ENCODE measurements at places on chromosomes 2 and 18.

DNA sequence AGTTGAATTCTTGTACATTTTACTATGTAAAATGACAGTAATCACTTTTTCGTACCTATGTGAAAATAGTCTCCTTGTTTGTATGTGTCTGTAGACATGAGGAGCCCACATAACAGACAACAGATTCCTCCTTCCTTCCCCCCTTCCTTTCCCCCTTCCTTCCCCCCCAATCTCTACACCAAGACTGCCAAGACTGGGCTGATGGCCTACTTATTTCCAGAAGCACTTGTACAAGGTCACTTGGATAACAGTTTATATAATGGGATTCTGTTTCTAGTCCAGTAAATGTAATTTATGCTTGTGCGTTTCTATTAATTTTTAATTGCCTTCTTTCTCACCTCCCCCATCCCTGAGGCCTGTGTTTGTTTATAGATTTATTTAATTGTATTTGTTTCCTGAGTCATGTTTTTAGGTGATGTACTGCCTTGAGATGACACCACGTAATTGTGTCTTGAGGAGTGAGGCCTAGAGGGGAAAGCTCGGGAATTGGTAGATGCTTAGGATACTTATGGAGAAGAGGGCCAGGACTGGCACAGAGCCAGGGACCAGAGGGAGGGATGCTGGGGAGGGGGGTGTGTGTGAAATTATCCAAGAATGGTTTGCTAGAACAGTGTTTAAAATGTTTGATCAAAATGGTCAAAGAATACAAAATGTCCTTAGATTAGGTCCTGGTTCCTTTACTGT is 12.3 kb downstream of the B3GNT2 start:
- no peak for DNase-seq

DNA sequence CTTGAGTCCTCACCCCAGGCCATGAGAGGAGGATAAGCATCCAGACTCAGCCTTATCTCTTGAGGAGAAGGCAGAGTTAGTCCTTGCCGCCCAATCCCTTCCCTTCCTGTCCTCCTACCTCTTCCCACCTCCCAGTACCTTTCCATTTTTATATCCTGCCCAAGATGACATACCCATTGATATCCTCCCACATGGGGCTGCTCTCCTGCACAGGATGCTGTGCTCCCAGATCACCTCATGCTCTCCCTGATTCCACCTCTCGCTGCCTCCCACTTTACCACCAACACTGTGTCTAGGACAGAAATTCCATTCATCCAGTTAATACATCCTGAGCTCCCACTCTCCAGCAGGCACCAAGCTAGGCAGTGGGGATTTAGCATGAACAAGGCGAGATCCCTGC is 182.4 kb downstream of the GFPT1 start:
- no peak for DNase-seq

DNA sequence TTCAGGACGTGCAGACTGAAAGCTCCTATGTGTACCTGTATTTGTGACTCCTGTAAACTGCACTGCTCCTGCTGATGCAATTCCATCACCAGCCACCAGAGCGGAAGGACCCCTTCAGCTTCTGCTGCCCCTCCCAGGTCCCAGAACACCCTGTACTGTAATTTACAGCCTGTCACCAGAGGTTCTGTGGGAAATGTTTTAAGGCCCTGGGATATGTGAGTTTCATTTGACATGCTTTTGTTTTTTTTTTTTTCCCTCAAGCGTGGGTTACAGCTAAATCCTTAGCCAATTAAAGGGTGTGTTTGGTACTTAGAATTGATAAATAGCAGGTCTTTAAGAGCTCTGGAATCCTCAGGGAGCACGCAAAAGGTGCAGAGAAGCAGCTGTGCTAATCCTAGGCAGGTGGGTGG is 79.4 kb downstream of the KCTD1 start:
- DNase-seq = no peak

GRCh38 chr2:39385172-39385571 is 51.9 kb downstream of the MAP4K3 start:
- no peak for DNase-seq

- no peak for DNase-seq
Observed at GRCh38 chr2:235607546-235608199, 113.8 kb downstream of the AGAP1 start.

DNA sequence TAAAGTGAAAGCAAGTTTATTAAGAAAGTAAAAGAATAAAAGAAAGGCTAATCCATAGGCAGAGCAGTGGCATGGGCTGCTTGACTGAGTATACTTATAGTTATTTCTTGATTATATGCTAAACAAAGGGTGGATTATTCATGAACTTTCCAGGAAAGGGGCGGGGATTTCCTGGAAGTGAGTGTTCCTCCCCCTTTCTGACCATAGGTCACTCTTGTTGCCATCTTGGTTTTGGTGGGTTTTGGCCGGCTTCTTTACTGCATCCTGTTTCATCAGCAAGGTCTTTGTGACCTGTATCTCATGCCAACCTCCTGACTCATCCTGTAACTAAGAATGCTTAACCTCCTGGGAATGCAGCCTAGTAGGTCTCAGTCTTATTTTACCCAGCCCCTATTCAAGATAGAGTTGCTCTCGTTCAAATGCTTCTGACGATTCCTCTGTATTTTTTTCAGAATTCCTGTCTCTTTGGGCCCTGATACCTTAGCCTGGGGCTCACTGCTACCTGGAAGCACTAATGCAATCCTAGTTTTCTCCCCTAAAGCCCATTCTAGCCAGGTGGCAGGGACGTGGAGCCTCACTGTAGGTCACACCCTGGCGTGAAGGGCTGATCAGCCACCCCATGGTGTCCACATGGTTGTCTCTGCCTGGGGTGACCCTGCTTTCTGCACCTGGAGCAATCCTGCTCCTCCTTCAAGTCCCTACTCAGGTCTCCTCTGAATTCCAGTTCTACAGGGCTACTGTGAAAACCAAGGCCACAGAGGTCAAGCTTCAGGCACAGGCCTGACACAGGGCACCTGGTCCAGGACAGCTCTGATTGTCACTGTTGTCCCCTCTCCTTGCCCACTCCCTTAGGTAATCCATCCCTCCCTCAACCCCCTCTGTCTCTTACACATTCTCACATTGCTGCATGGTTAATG is 6.0 kb upstream of the SLC35F6 start:
- peak; percentile 20 for DNase-seq

DNA sequence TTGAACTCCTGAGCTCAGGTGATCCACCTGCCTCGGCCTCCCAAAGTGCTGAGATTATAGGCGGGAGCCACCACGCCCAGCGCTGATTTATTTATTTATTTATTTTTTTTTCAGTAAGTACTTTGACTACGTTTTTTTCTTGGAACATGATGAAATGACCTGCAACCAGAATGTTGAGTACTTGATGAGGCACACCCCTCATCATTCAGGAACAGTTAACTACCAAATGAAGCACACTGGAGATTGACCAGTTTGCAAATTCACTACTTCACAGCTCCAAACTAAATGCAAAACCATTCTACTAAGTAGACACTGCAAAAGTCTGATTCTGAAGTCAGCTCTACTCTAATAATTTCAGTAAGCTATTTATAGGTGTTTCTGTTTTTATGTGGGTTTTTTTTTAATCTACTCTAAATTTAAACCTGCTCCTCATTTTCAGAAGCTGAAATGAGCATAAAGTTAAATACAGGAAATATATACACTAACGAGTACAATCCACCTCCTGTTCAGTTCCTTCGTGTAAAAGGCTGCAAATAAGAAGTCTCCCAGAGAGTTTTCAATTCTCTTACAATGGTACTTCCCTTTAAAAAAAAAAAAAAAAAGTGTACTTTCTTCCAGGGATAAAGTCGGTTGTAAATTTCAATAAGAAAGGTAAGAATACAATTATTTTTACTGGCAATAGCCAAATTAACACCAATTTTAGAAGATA is 1.4 kb downstream of the GFPT1 start:
- DNase-seq = no peak

- no peak for DNase-seq
Observed at GRCh38 chr2:18067588-18068384, 189.3 kb downstream of the KCNS3 start.

DNA sequence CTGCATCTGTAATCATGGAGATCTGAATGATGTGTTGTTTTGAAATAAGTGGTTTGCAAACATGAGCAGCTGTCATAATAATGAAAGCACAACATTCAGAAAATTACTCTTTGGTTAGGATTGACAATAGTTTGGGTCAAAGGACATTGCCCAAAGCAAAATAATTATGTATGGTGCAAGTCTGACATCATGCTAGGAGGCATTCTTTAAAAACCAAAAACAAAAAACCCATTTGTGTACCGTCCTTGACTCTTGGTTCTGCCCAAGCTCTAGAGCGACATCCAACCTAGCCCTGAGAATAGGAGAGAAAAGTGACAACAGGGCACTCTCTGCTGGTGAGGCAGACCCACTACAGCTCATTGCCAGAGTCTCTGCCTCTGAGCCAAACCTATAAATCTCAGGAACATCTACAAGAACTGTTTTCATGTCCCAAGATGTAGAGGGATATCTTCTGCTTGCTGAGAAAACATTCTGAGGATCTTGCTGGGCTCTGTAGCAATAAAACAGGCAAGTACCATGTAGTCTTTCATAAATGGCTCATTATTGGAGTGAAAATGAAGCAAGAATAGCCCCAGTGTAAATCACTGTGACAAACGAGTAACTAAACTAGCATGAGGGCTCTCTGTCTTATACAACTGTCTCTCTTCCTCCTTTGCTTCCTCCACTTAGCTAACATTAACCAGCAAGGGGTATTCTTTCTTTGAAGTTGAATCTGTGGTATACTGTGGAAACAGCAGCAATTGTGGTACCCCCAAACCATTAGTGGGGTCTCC is 266.8 kb upstream of the CXCR4 start:
- no peak for DNase-seq

DNA sequence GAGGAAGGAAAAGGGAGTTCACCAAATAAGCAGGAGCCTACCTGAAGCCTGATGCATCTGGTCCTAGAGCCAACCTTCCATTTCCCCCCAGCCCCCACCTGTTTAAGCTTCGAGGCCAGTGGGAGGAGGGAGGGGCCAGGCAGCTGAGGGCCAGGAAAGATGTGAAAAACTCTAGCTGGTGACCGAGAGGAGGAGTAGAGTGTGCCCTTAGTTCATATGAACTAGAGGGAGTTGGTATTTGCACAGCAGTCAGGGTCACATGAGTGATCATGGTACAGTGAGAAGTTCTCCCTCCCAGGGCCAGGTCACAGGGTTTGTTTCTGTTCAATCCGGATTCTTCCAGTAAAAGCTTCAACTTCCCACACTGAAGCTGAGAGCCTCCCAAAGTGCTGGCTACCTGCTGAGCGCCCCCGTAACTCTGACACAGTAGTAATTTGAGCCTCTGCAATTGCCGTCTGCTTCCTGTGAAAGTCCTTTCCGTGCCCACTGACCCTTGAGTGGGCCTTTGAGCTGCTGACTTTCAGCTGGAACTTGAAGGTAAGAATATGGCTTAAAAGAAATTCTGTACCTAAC is at the start of gene SULT1C2:
SULT1C2 (plus strand) TSS at position 362 of the 573 bp plus-strand sequence. CDS start 4,773 bp downstream, outside the sequence.
- DNase-seq = no peak

DNA sequence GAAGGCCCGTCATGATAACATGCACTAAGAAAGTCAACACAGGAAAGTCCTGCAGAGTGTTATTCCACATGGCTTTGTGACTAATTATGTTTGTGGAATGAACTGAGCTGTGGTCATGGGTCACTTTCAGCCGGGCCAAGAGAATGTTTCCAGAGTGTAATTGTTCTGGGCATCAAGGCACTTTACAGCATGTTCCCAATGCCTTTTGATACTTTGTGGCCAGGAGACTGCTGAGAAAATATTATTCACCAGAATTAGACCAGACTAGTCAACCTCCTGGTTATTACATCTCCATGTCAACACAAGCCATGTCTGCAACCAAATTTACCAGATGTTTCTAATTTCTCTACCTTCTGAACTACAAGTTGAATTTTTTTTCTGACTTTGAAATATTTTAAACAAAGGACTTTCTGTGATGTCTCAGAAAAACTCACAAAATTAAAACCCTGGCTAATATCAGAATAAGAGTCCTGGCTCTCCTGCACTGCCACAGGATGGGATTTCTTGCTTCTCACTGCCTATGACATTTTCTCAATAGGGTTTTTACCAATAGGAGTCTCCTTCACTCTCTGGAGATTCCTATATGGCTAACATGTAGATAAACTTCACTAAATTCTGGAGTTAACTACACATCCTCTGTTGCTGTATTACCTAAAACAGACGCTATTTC is 90.6 kb upstream of the WDR75 start:
- DNase-seq = no peak

- DNase-seq = no peak
Observed at GRCh38 chr2:217622205-217623060, 380.4 kb downstream of the TNS1 start.

- no peak for DNase-seq
Observed at GRCh38 chr2:29218071-29218470, 102.9 kb downstream of the CLIP4 start.

- DNase-seq = no peak
Observed at GRCh38 chr2:202074324-202074723, 1.3 kb downstream of the KIAA2012 start.

DNA sequence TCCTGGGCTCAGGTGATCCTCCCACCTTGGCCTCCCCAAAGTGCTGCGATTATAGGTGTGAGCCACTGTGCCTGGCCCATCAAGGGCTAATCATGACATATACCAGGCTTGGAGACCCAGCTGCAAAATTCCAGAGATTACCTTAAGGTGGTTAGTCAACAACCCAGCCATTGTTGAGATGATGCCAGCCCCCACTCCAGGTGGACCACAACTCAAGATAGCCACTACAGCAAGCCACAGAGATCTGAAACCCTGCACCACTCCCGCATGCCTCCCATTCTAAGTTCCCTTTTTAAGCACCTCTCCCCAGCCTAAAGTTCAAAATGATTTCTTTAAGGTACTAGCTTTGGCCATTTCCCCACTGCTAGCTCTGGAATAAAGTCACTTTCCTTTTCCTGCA is 4.6 kb upstream of the CLK1 start:
- DNase-seq = no peak

GRCh38 chr2:30654404-30654803 is 152.8 kb downstream of the CAPN13 start:
- DNase-seq = no peak

DNA sequence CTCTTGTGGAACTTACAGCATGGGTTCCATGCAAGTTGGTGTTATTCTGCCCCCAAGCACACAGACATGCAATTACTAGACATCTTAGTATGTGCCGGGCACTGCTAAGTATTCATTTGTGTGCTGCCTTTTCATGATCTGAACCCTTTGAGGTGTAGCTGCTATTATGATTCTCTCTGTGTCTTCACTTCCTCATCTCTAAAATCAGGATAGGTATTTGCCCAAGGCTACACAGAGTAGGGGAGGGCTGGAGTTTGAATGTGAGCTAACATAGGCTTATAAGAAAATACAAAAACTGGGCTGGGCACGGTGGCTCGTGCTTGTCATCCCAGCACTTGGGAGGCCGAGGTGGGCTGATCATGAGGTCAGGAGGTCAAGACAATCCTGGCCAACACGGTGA is 27.2 kb downstream of the FASTKD2 start:
- DNase-seq = no peak

- no peak for DNase-seq
Observed at GRCh38 chr2:240922245-240922981, 16.3 kb downstream of the CROCC2 start.

DNA sequence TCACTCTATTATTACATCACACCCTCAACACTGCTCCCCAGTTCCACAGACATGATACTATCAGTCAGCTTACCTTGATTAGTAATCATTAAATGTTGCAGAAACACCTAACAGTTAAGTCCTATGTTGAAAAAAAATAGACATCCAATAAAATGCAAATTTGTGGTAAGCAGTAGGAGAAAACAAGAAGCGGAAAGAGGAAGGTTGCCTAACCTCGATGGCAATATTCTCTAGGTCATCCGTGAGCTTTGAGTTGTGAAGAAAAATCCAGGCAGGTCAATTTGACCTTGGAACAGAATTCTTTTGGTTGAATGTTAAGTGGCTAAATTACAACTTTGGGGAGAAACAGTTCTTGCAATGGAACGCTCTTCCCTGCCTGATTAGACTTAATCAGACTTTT is 264.4 kb downstream of the AFF3 start:
- DNase-seq = no peak
